Central memory CD8-positive, alpha-beta T cell (primary cell): ENCODE measurements at places on chromosomes 4 and X.

DNA sequence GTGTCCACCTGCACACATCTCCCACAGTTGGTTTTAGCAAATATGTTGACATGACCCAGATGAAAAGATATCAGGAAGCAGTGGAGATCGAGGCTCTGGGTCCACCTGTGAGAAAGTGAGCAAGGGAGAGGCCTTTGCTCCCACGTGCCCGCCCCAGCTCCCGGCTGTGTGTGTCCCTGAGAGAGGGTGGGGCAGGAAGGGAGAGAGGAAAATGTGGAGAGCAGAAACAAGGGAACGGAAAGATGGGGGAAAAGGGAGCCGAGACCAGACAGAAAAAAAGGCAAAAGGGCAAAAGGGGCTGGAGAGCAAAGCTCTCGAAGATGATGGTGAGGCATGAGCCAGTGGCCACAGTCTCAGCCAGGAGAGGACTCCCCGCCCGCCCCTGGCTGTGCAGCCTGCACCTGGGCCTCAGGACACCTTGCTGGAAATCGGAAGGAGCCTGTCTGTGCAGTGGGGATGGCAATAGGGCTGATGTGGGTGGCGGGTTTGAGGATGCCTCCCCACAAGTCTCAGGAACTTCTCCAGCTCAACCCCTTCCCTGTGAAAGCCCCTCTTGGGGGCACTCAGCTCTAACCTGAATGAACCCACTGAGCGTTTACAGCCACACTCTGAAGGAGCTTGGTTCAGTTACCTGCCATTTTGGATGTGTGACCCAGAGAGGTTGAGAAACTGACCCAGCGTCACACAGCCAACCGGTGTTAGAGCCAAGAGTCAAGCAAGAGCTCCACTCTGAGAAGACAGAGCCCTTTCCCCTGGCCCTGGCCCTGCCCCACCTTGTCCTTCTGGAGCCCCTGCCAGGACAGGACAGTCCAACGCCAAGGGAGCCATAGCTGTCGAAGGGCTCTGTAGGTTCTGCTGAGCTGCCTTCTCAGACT is 20.3 kb upstream of the MSX1 start:
- no peak for DNase-seq

- DNase-seq: no peak
These were observed at the start of gene DKK2 for GRCh38 chr4:107035819-107036583. TSS of gene DKK2 (minus strand) at chr4:107036313. CDS start at chr4:107035591, 722 bp downstream.

GRCh38 chrX:41887691-41888090 is 35.7 kb downstream of the CASK start:
- no peak for DNase-seq

- DNase-seq: no peak
These were observed 272.1 kb downstream of the RAPGEF2 start for GRCh38 chr4:159374749-159375530.

- DNase-seq: no peak
These were observed 188.4 kb upstream of the TRPC5 start for GRCh38 chrX:112270991-112271390.

DNA sequence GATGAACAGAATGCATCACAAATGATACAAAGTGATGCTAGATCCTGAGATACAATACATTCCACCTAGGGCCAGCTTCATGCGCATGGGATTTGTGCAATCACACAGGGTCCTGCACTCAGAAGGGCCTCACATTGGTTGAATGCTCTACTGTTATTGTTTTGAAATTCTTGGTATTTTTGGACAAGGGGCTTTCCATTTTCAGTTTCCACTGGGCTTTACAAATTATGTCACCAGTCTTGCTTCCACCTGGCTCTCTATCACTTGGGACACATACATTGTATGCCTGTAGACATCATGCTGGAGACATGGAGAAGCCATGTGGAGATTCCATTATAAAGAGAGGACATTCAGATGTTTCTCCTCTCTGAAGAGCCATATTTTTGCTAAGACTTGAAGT is 155.8 kb downstream of the NAA11 start:
- no peak for DNase-seq
